ENCODE measurements at places on chromosomes 3 and 15. TPM values are rescaled to one million over a fixed set of nuclear protein-coding genes. Genes with fewer than 3 reads are reported as not detected.

DNA sequence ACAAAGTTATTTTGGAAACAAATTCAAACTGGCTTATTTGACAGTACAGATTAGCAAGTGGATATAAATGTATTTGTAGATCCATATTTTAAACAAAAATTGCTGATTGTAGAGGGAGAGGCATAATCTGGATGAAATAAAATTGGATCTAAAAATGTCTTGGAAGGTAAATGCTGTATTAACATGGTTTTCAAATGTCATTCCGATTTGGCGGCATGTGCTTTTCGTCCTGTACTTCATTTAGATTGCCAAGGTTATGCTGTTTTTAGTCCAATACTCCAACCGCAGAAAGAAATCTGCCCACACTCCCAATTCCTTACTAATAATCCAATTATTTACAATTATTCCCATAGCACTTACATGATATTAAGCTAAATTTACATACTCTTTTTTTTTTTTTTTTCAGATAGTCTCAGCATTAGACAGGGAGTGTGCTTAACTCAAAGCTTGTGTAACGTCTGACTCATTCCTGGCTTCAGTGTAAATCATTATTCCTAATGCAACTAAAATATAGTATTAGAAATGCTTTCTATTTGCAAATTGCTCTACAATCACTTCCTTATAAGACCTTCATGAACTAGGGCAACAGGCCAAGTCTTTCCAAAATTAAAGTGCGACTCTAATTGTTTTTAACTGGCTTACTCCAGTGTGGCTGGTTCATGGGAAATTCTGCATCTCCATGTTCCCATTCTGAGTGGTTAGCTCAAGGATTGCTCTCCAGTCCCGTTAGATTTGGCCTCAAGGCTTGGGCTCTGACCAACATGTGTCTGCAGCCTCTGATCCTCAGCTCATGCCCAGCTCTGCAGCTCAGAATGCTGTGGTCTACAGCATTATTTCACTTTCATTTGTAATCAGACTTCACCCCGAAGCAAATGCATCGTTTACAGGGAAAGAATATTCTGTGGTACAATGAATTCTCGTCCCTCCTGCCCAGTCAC, 103.9 kb downstream of the FBN1 start:
- H3K27ac ChIP-seq: no peak overlapping the region
- no peak for DNase-seq
- no peaks in the 10 kb centered on the region for H3K36me3 ChIP-seq
- no peak overlapping the region for H3K4me3 ChIP-seq
- H3K27me3 ChIP-seq: peaks cover 6% of the 10 kb centered on the region

- H3K4me1 ChIP-seq: peaks cover 35% of the 10 kb centered on the region
- H3K4me3 ChIP-seq: peak overlapping the region; percentile 65
- peaks cover 17% of the 10 kb centered on the region for H3K27me3 ChIP-seq
- peaks cover 5% of the 10 kb centered on the region for H3K36me3 ChIP-seq
These were observed 810 bp upstream of the MEF2A start for GRCh38 chr15:99565049-99565298.

DNA sequence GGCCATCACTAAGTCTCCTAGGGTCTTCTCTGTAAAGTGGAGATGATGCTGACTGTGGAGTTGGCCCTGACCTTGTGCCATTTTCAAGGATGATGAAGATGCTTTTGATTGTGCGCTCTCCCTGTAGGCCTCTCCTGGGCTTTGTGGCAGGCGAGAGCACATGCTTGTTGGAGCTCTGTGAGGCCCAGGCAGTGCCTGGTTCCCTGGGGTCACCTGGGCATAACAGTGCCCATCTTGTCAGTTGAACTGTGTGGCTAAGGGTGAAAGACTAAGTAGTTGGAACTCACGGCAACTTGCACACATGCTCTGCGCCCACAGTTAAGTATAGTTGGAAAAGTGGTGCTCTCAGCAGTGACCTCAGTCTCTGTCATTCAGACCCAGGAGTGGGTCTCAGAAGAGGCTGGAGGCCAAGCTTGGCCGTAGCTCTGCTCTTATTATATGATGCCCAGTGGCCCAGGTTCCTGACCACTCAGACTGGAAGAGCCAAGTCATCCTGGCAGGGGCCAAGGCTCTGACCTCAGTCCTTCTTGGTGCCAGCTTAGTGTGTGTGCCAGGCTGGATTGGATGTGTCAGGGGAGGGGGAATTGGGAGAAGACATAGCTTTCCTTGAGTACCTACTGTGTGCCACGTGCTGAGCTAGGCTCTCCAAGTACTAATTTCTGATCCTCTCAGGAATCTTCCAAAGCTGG, 154.6 kb downstream of the EEFSEC start:
- no peaks in the 10 kb centered on the region for H3K27me3 ChIP-seq
- peaks cover 3% of the 10 kb centered on the region for H3K36me3 ChIP-seq
- peak; percentile 2 for DNase-seq

DNA sequence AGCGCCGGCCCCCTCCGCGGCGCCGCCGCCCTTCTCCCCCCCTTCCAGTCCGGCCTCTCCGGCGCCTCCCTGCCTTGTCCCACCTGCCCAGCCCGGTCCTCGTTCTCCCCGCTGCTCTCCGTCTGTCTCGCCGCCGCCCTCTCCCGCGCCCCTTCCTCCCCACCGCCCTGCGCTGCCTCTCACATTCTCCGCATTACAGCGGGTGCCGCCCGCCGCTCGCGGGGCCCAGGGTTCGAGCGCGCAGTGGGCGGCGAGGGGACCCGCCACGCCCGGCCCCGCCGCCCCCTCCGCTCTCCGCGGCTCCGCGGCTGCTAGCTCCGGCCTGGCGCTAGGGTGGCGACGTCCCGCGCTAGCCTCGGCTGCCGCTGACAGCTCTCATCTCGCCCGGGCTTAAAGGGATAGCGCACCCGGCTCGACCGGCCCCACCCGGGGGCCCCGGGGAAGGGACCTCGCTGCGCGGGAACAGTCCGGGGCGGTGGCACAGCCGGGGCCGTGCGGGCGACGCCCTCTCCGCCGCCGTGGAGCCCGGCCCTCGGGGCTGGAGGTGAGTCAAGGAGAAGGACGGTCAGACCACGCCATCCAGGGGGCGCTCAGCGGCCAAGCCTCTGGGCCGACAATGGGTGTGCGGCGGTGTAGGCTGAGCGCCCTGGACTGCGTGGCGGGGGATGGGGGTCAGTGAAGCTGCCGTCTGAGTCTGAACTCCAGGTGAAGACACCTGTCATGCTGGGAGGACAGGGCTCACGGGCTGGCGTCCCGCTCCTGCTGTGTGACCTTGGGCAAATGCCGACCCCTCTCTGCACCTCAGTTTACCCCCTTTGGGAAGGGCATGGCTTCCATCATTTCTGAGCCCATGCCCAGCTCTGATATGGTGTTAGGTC, 187.4 kb upstream of the LINGO1 start:
- H3K4me3 ChIP-seq: no peak overlapping the region
- DNase-seq: no peak
- peaks cover 3% of the 10 kb centered on the region for H3K4me1 ChIP-seq
- no peak overlapping the region for H3K27ac ChIP-seq

- no peak overlapping the region for H3K27ac ChIP-seq
- H3K36me3 ChIP-seq: no peaks in the 10 kb centered on the region
- H3K27me3 ChIP-seq: no peaks in the 10 kb centered on the region
- H3K4me3 ChIP-seq: no peak overlapping the region
- DNase-seq: no peak
These were observed 293.6 kb downstream of the SHQ1 start for GRCh38 chr3:72554689-72555088.

- no peaks in the 10 kb centered on the region for H3K4me1 ChIP-seq
- H3K27ac ChIP-seq: no peak overlapping the region
- H3K4me3 ChIP-seq: no peak overlapping the region
- no peak for DNase-seq
- no peaks in the 10 kb centered on the region for H3K36me3 ChIP-seq
These were observed 14.9 kb downstream of the SPRED1 start for GRCh38 chr15:38267421-38268022.

DNA sequence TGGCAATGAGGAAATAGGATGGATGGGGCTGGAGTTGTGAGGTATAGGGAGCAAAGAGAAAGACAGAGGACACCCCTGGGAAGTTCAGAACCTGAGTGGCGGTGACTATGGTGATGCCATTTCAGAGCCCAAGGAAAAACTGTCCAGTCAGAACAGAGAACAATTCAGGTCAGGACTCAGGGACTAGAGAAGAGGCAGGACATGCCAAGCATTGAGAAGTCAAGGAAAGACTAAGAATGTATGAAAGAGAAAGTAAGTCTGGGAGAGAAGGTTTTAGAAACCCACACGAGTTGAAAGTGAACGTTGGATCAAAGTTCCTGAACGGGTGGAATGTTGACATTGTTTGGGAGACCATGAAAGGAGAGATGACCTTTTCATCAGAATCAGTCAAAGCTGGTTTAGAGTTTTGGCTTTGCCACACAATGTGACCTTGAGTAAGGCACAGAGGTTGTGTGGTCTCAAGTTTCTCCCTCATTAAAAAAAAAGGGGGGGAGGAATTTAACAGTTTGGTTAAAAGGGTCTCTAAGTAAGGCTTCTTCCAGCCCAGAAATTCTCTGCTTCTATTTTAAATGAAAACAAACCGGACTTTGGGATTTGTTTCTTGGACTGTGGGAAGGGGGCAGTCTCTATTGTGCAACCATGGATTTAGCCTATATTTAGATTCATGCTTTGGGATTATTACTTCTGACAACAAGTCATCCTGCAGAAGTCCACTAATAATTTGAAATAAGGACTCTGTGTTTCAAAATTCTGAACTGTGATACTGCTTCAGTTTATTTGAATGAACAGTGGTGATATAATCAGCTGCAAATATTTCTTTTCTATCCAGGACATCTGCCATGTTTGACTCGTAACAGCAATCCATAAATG, 315.9 kb upstream of the TBL1XR1 start:
- no peaks in the 10 kb centered on the region for H3K4me1 ChIP-seq
- DNase-seq: no peak
- no peaks in the 10 kb centered on the region for H3K27me3 ChIP-seq
- H3K36me3 ChIP-seq: no peaks in the 10 kb centered on the region
- no peak overlapping the region for H3K4me3 ChIP-seq

DNA sequence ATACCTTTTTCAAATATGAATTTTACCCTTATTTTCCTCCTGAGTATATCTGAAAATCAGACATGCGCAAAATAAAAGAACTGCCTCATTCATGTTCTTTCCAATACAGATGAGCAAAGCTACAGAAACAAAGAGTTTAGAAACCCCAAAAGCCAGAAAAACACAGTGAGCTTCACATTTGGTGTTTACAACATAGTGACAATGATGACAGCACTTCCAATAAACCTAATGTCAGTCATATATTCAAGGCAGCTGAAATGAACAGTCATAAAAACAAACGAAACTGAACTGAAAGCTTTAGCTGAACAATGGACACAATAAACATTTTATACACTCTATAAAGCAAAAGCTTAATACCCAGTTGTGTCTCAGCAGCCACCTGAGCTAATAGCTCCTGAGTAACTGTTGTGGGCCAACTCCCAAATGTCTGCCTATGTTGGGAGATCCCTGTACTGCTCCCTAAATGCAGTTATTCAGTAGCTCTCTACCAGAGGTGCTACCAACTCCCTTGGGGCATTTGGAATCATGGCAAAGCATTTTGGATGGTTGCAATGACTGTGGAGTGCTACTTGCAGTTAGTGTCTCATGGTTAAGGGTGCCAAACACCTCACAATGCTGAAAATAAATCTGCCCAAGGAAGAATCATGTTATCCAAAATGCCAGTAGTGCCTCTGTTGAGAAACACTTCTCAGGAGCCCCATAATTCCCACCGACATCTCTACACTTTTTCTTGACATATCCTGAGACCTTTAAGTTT, 131.5 kb downstream of the TGFBR2 start:
- H3K4me3 ChIP-seq: no peak overlapping the region
- no peak for DNase-seq
- H3K27me3 ChIP-seq: no peaks in the 10 kb centered on the region
- H3K36me3 ChIP-seq: peaks cover 1% of the 10 kb centered on the region

The IL12A gene
- total RNA-seq: not detected

The PCLAF gene
- total RNA-seq: 114 TPM

The CYP1A2 gene
- not detected for total RNA-seq

The SLC35G2 gene
- 0.12 TPM for total RNA-seq
